ENCODE measurements at places on chromosomes 3 and 15. TPM values are rescaled to one million over a fixed set of nuclear protein-coding genes. Genes with fewer than 3 reads are reported as not detected.

The ATXN7 gene
- total RNA-seq: 25.5 TPM

The CFAP20DC gene
- total RNA-seq: 0.65 TPM

DNA sequence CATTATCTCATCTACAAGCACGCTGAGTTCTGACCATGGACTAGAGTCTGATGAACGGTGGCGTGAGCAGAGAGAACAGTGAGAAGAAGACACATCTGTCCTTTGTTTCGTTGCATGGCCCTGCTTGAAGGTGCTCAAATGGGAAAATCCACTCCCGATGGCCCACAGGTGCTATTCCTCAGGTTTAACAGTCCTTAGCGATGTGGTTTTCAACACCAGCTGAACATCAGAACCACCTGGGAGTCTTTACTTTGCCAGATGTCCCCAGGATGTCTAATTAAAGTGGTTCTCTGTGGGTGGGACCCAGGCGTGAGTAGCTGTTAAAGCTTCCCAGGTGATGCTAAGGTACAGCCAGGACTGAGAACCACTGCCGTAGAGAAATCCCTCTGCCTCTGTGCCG lies 13.0 kb downstream of the ADAMTS17 start:
- no peak for DNase-seq

DNA sequence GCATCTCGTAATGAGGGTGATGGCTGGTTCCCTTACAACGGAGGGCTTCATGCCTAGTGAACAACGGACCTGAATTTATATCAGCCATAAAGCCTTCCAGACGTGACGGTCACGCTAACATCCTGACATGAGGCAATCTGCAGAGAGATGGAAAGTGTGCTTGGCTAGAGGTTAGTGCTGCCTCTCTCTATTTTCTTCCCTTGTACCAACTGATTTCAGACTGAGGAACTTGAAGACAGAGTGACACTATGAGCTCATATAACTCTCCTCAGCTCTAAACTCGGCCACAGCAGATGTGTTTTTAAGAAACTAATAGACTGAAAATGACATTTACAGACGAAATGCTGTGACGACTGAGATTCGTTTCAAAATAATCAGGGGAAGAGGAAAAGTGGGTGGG lies 122.4 kb downstream of the XXYLT1 start:
- DNase-seq: no peak

DNA sequence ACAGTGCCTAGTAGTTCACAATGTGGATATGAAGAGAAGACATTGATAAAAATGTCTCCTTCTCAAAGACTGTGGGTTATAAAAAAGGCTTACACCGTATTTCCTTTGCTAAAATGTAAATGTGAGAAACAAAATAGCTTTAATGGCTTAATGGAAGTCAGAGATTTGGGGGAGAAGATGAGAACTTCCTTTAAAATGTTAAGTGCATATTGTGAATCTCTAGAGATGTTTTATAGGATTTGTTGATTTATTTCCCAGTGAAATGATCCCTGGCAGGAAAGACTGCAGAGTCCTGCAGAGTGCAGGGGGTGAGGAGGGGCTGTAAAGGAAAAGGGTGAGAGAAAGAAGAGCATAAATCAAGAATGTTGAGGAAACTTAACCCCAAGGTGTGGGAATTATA lies 305.1 kb downstream of the GAP43 start:
- no peak for DNase-seq

GRCh38 chr3:179687967-179688535 lies 35.2 kb downstream of the USP13 start:
- DNase-seq: no peak

DNA sequence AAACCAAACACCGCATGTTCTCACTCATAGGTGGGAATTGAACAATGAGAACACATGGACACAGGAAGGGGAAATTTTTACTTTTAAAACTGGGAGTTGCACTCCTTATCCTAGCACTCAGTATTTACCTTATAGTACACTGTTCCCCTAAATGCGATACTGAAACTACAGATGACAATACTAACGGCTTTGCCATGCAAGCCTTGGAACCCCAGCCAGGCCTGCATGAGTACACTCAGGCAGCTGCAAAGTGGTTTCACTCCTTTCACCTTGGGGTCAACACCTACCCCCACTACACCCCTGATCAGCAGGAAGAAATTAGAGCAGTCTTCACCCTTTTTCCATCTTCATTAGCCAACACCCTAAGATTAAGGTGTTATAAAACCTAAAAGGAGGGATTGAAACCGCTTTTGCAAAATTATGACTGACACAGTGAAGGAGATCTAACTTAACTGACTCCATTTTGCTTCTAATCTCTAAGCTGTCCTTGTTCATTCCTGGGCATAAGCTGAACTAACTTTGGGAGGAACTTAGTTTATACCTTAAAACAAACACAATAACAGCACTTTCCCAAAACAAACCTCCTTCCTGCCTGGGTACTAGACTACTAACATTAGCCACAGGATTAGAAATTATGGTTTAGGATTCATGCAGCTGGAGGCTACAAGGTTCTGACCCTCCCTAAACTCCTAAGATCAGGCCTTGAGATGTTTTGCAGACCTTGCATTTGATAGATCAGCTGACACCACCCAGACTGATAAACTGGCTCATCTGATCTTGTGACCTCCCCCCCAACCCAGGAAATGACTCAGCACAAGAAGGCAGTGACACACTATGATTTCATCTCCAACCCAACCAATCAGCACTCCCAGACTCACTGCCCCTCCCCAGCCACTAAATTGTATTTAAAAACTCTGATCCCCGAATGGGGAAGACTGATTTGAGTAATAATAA lies 452.1 kb upstream of the PPP2R3A start:
- no peak for DNase-seq

GRCh38 chr15:95451938-95452337 lies 878.6 kb upstream of the NR2F2 start:
- DNase-seq: no peak

DNA sequence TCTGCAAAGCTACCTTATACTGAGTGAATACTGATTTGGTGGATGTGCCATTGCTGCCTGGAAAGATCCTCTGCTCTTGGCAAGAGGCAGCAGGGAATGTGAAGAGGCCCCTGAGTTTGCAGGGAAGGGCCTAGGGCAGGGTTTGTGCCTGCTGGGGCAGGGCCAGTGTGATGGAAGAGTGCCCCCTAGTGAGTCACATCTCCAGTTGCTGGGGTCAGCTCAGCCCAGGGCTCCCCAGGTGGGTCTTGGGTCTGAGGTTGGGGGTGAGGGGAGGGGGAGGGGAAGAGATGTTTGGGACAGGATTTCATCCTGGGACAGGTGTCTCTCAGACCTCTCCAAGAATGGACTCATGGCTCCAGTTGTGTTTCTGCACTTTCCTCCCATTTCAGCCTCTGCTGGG lies 4.1 kb upstream of the AMOTL2 start:
- no peak for DNase-seq

DNA sequence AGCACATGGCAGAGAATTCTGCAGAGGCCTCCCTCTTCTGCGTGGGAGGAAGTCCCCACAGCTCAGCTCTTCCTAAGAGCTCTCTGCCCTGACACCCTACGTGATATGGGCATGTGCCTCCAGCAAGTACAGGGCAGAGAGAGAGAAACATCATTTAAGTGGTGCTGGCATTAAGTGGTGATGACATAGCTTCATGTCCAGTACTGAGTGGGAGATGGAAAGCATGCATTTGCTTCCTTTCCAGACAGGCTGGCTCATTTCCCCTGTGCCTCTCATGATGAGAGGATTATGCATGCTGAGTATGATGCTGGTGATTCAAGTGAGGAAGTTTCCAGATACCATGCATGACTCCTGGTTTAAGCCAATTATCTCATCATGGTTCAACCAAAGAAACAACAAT lies 26.9 kb downstream of the BFSP2 start:
- DNase-seq: no peak

DNA sequence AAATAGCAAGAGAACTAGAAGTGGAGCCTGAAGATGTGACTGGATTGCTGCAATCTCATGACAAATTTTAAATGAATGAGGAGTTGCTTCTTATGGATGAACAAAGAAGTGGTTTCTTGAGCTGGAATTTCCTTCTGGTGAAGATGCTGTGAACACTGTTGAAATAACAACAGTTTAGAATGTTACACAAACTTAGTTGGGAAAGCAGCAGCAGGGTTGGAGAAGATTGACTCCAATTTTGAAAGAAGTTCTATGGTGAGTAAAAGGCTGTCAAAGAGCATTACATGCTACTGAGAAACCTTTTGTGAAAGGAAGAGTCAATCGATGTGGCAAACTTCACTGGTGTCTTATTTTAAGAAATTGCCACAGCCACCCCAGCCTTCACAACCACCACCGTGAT lies 220.9 kb upstream of the LRRFIP2 start:
- no peak for DNase-seq

Data from posterior vena cava (tissue), 2 donors.